Smooth muscle cell of bladder (primary cell): ENCODE measurements at places on chromosomes 11 and 22. TPM values are rescaled to one million over a fixed set of nuclear protein-coding genes. Genes with fewer than 3 reads are reported as not detected.

The CD3D gene
- not detected in 2 replicates for total RNA-seq

The ACTN3 gene
- 0.14 and 0.18 TPM in 2 replicates for total RNA-seq

The CLMP gene
- total RNA-seq: 123 and 150 TPM in 2 replicates

The SLC22A6 gene
- total RNA-seq: not detected in 2 replicates

The MPZL3 gene
- 0.28 TPM in 2 replicates for total RNA-seq

The UBQLNL gene
- 0.14 and 0.18 TPM in 2 replicates for total RNA-seq

The P2RY2 gene
- not detected in 2 replicates for total RNA-seq

The TREH gene
- total RNA-seq: not detected in 2 replicates

The IFITM2 gene
- 57.8 and 90.5 TPM in 2 replicates for total RNA-seq

The FUT4 gene
- 3.3 and 4.7 TPM in 2 replicates for total RNA-seq

The RFPL1 gene
- total RNA-seq: not detected in 2 replicates

The SSTR3 gene
- under 0.01 and 0.09 TPM in 2 replicates for total RNA-seq
